ENCODE measurements at places on chromosomes 2 and 18.

DNA sequence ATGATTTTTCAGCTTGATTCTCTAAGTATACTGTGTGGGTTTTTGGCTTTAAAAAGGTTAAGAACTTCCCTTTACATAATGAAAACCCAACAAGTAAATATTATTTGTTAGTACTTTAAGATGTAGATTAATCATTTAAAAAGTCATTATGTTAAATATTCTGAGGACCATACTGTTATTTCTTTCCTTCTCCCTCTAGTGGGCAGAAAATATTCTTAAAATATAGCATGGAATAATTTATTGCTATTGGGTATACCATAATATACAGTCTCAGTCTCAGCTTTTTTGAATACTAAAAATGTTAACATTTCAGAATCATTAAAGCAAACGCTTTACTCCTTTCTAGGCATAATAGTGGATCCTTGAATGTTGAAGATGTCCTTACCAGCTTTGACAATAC, 28.1 kb downstream of the CAMKMT start:
- no peak for DNase-seq

- no peak for DNase-seq
These were observed 533.0 kb downstream of the TMX3 start for GRCh38 chr18:68181956-68182355.

GRCh38 chr2:45691171-45691999, 39.9 kb downstream of the PRKCE start:
- no peak for DNase-seq

DNA sequence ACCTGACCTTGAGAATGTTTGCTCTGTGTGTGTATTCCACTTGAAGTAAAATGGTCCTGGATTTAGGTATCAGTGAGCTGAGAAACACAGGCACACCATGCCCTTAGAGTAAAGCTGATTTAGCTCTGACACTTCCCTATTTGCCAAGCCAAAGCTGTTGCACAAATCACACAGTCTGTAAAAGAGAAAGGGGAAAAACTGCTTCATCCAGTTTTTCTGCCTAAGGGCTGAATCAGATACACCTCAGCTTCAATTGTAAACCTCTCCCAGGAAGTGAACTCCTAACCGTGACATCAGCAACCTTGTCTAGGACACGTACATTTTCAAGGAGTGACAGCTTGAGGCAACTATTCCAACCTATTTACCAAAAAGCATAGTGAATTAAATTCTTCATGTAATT, 150.4 kb downstream of the NR4A2 start:
- DNase-seq = no peak

GRCh38 chr18:48940854-48941611, 9.7 kb downstream of the SMAD7 start:
- peak; percentile 64 for DNase-seq

GRCh38 chr2:212816267-212816666, 277.7 kb upstream of the ERBB4 start:
- no peak for DNase-seq

DNA sequence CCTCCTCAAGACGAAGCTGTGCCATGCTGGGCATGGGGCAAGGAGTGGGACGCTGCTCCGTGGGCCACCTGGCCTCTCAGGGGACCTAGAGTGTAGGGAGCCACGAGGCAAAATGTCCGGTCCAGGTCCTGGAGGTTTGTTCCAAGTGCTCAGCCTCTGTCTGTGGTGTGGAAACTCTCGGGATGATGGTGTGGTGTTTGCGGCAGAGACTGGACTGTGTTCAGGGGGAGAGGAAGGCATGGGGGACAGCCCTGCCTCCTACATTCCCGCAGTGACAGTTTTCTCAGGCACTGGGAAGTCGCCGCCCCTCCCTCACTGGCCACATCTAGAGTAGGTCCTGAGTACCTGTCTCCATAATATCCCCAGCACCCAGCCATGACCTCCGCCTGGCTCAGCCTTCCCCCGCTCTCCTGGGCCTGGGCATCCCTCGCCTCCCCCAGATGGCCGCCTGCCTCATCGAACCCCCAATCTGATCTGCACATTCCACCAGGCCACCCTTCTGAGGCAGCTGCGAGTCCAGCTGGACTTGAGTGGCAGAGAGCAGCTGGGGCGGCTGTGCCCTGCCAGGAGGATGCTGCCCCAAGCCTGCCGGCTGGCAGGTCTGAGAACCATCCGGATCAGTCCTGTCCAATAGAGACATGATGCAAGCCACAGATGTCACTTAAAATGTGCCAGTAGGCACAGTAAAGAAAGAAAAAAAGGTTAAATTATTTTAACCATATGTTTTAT, 6.2 kb downstream of the KCNIP3 start:
- no peak for DNase-seq

- no peak for DNase-seq
These were observed 103.5 kb downstream of the ADD2 start for GRCh38 chr2:70664525-70664924.

DNA sequence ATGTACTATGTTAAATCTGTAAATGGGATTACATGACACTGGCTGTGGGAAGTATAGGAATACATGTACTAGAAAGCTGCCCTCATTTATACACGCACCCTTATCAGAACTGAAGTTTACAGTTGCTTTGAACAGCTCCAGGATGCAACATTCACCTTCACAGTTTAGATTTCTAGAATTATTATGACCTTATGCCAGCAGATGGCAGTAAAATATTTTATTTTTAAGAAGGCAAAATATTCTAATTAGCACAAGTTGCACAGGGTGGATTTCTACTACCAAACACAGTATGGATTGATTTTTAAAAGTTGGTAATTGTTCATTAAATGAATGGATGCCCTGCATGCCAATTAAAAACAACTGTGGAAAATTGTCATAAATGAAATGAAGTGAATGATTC, 670.4 kb downstream of the KCNJ3 start:
- no peak for DNase-seq

DNA sequence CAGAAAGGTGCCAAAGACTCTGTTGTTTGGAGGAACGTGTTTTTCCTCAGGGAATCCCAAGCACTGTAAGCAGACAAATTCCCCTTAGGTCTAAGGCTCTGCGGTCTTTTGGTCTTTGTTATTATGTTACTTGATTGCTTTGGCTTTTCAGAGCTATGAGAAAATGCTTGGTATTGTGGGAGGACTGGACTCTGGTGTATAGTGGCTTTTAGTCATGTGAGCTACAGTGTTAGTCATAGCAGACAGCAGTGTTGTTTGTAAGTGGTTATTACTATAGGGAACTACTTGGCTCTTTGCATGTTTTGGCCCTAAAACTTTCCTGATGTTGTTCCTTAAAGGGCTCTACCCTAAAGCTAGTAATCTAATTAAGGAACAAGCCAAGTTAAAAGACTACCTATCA, 956.2 kb upstream of the LRATD1 start:
- no peak for DNase-seq

- no peak for DNase-seq
These were observed 4.0 kb downstream of the CYP27C1 start for GRCh38 chr2:127216095-127216494.

DNA sequence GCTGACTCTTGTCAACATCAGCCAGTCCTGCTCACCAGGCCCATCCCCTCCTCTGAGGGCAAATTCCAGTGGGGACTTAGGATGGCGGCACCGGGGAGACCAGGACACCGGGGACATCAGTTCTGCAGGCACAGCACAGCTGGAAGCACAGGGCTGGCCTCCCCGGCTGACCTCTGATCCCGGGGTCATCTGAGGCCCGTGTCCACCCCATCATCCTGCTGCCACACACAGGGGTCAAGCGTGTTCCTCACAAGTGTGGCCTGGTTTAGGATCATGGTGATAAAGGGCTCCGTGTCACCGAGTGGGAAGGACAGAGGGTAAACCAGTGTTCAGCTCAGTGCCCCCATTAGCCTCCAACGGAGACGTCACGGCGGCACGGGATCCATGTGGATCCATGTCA, 58.1 kb upstream of the CTDP1 start:
- DNase-seq = no peak

- no peak for DNase-seq
These were observed 83.1 kb upstream of the KLF7 start for GRCh38 chr2:207248702-207249377.

- DNase-seq = no peak
These were observed 25.5 kb upstream of the PXDN start for GRCh38 chr2:1769703-1770422.

DNA sequence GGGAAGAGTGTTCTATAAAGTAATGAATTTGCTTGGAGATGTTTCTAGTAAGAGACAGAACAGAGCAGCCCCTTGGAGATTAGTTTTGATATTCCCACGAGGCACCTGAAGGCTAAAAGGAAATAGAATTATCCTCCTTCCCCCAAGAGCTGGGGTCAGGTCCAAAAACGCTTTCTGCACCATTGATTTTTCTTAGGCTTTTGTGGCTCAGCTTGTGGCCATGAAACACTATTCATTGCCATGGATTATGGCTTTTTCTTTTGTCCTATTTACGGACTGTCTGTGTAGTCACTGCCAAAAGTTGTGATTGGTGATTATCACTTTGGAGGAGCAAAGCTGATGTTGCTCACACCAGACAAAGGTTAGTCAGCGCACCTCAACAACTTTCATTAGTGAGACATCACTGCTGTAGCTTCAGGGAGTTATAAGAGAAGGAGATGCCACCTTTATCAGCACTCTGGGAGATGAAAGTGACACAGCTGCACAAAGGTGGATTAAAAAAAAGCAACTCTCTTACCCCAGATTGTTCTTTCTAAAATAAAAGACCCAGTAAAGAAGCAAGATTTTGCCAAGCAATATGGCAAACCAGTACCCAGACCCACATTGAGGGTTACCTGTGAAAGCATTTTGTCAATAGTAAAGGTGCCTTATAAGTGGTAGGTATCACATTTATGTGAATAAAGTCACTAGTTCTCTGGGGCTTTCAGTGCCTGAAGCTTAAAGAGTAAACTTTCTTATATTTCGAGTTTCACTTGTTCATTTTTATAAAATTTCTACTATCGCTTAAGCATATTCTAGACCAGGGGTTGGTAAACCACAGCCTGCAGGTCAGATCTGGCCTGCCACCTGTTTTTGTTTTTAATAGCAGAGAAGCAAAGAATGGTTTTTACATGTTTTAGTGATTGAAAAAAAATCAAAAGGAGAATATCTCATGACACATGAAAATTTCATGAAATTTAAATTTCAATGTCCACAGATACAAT, 10.6 kb downstream of the CXCR4 start:
- DNase-seq = no peak

DNA sequence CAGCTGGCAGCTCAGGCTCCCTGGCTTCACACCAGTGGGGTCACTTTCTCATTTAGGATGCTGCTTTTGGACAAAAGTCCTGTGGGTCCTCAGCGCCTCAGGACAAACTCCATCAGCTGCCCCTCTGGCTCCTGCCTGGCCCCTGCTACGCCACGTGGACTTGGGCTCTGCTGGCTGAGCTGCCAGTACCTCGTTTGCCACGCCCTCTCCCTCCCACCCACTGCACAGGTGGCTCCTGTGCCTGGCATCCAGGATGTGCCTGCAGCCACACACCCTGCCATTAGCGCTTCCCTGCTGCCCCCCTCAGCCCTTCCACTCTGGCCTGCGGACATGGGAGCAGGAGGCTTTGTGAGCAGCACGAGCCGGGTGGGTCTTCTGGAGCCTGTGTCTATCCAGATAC, 118.9 kb downstream of the ZNF236 start:
- no peak for DNase-seq

- DNase-seq = no peak
These were observed 53.1 kb downstream of the LRRTM4 start for GRCh38 chr2:77469106-77469505.

GRCh38 chr18:59718108-59718463, 20.9 kb upstream of the CCBE1 start:
- no peak for DNase-seq

DNA sequence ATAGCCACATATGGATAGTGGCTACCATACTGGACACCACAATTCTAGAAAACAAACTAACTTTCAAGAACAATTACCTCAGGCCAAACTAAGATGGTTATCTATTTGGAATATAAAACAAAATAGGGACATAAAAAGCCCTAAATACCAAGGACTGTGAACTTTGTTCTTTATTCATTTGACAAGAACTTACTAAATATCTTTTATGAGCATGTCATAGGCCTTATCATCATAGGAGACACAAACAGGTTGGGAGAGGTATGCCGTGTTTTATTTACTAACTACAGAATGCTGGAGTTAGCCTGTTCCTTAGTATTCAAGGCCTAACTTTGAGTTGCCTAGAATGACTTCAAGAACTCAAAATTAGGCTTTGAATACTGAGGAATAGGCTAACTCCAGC, 32.1 kb downstream of the CCDC93 start:
- no peak for DNase-seq

GRCh38 chr2:128597121-128597762, 278.6 kb upstream of the HS6ST1 start:
- no peak for DNase-seq

DNA sequence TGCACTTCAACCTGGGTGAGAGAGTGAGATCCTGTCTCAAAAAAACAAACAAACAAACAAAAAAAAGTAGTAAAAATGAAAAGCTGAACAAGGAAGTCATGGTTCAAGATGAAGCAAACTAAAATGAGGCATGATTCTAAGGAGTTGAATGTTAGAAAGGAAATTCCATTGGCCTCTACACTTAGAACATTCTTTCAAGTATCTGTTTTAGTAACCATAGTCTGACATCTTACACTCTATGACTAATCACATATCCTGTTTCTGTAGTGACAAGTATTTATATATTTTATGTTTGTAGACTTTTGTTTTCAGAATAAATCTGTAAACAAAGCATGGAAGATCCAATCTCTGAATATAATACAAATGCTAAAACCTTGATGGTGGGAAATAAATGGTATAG, 164.1 kb downstream of the KIAA1328 start:
- DNase-seq = no peak

DNA sequence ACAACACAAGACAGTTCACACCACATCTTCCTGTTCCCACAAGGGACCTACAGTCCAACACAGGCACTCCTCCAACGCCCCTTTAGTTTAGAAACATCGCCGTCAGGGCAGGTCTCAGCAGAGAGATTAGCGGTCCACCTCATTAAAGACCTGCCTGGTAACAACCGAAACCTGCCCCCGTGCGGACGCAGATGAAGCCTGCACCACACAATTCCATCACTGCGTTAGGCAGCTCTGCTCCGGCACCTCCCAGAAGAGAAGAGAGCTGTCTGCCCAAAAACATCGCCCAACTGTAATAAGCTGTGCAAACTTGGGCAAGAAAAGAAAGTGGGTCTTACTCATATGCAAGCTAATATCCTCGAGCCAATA, 32.7 kb downstream of the ZNF516 start:
- DNase-seq = no peak

DNA sequence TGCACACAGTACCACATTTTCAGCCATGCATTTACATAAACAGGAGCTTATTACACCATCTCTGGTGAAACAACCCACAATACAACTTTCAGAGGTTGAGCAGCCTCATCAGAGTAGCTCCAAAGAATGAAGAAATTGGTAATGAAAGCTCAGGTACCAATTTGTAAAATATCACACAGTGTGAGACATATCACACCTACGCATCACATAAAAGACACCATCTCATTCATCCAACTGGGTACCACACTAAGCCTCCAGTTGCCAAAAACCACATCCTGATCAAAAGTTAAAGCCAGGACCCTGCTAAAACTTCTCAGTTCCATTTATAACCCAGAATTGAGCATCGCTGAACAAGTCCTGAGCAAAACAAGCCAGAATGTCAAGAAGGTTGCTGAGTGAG, 4.6 kb downstream of the TMEM163 start:
- DNase-seq = no peak

Measured in activated CD8-positive, alpha-beta memory T cell treated with anti-CD3 and anti-CD28 coated beads for 4 hours (primary cell).